Activated T-helper 1 cell treated with Interleukin-2 at 50 U/mL for 16 hours (primary cell): ENCODE measurements at places on chromosomes 2 and 18.

- DNase-seq: no peak
Measured at GRCh38 chr2:36553683-36554082, 44.3 kb downstream of the FEZ2 start.

DNA sequence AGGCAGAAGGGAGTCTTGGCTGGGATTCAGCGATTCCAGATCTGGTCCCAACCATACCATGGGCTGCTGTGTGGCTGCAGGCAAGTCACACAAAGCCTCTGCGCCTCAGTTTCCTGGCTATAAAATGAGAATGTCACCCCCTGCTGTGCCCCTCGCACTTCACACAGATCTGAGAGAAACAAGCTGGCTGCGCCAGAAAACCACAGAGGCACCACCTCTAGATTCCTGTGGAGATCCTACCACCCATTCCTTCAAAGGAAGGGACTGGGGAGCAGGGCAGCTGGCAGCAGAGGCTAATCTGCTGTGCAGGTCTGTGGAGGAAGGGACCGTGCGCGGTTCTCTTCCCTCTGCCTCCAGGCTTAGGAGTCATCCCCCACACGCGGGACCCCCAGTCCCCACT, 19.8 kb downstream of the NEURL3 start:
- DNase-seq: no peak

GRCh38 chr18:21056545-21056944, 55.1 kb downstream of the ROCK1 start:
- no peak for DNase-seq

DNA sequence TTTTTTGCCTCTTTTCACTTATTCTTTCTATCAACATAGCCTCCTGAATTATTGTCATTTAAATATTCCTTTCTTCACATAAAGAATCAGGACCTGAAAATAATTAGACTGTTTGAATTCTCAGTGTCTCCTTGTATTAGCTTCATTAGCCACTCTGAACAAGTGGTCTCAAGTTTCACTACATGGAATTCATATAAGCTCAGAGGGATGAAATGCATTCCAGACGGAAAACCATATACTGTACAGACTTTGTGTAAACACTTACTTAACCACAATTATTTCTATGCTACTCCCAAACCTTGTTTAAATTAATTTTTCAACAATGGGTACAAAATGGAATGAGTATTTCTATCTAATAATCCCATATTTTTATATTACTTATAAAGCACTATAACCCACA, 53.4 kb downstream of the CHN1 start:
- no peak for DNase-seq

DNA sequence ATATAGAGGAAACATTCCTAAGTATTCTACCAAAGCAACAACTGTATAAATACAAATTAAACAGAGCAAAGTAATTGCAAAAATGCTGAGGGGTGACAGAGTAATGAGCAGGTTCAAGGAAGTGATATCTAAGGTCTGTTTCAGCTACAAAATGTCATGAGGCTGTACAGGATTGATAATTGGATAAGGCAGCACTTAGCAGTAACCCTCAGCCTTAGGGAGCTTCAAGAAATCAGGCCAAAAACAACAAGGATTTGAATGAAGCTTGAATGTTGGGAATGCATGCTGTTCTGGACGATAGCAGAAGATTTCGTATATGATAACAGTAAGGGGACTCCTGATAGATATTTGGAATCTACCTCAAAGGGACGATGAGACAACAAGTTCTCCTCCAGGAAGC, 142.0 kb upstream of the MMADHC start:
- DNase-seq: no peak

- no peak for DNase-seq
Measured at GRCh38 chr18:25167612-25168410, 184.2 kb downstream of the ZNF521 start.

DNA sequence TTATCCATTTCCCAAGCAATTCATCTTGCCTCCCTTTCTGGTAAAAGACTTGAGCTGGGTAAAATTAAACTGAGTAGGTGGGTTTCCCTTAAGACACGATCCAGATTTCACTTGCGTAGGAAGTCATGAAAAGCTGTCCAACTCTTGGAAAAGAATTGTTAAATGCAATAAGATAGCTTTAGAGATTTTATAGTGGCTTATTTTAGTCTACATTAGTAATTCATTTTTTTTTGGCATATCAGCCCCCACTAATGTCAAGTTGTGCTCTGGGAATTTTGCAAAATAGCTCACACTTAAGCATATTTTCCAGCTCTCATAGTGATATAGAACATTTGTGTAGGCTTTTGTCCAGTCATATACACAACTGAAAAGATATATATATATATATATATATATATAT, 344.7 kb upstream of the FIGN start:
- DNase-seq: no peak

- DNase-seq: no peak
Measured at GRCh38 chr2:48444404-48444803, 85.5 kb upstream of the STON1 start.

GRCh38 chr2:176813156-176813555, 399.4 kb upstream of the HNRNPA3 start:
- no peak for DNase-seq

GRCh38 chr18:13221869-13222855, 3.6 kb downstream of the LDLRAD4 start:
- no peak for DNase-seq

GRCh38 chr18:74789078-74789477, 191.4 kb downstream of the ZNF407 start:
- DNase-seq: no peak

DNA sequence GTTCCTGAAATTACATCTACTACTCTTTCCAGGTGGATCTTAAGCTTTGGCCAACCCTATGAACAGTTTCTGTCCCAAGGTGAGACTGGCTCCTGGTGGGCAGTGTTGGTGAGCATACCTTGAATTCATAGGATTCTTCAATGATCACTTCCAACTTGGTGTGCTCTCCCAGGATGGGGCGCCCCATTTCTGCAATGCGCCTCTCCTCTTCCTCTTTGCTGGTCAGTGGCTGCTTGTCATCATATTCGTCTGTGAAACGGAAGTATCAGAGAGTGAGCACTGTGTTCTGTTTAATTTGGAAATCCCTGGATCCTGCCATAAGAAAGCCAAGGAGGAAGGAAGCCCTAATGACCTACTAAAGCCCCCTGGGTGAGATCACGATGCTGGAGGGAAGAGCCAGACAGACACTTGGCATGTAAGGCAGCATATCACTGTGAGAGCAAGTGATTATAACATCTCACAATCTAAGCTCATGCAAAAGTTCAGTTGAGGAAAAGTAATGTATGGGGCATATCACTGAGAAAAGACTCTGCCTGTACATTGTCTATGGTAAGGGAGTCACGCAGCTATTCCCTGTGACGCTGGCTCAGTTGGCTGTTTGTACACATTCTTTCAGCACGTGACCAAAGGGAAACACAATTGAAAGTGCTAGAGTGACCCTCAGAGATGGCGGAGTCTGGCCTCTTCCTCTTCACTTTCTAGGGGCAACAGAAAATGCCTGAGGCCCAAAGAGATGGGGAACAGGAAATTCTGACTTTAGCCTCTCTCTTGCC, 287.0 kb downstream of the SLC8A1 start:
- no peak for DNase-seq

GRCh38 chr2:101164021-101164420, 12.8 kb upstream of the TBC1D8 start:
- no peak for DNase-seq

DNA sequence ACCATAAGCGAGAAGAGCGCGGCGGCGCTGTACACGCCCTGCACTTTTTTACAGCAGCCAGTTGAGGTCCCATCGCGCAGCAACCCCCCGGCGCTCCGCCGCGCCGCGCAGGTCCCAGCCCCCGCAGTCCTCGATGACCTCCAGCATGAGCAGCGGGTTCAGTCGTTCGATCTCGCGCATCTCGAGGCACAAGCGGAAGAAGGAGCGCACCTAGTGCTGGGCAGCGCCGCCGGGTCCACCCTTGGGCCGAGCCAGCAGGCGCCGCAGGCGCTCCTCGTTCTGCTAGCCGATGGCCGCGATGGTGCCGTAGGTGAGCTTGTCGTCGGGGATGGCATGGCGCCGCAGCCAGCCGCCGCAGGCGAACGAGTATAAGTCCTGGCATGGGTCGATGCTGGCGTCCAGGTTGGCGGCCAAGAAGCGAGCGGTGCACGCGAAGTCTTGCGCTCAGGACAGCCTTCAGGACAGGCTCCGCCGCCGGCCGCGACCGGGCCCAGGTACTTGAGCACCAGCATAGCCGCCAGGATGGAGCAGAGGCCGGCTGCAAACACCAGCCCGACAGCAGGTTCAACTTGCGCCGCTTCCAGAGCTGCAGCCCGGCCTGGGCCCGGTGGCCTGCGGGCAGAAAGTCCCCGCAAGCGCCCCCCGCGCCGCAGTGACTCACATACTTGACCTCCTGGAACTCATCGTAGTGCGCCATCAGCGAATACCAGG, 8.3 kb downstream of the ALPP start:
- DNase-seq: no peak

- no peak for DNase-seq
Measured at GRCh38 chr2:26615860-26616705, 25.1 kb downstream of the CIB4 start.

DNA sequence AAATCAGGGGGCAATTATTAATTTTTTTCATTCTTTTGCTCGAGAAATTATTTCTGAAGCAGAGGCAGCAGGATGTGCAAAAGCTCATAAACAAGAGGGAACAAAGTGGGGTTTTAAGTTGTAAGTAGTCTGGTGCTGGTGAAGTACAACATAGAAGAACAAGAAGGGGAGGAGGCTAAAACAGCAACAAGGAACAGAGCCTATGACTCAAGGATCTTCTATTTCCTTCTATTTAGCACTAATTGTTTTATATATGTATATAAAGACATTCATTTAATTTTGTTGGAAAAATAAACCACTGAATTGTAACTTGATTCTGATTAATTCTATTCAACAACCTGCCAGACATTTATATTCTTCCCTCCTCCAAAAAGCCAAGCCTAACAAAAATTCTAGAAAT, 35.0 kb downstream of the YES1 start:
- no peak for DNase-seq

DNA sequence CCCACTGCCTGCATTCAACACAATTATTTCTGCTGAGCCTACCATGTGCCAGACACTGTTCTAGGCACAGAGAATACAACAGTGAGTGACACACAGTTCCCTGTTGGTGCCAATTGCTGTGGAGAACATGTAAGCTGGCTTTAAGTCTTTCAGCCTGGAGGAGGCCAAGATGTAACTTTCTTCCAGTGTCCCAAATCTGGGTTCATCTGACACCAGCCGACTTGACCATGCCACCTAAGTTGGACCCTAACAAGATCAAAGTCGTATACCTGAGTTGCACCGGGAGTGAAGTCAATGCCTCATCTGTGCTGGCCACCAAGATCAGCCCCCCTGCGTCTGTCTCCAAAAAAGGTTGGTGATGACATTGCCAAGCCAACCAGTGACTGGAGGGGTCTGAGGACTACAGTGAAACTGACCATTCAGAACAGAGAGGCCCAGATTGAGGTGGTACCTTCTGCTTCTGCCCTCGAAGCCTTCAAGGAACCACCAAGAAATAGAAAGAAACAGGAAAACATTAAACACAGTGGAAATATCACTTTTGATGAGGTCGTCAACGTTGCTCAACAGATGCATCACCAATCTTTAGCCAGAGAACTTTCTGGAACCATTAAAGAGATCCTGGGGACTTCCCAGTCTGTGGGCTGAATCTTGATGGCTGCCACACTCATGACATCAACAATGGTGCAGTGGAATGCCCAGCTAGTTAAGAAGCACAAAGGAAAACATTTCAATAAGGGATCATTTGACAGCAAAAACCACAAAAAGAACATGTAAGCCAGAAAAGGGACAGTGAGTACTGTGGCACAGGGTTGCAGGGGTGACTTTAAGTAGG, 6.3 kb downstream of the TRABD2A start:
- no peak for DNase-seq

- DNase-seq: no peak
Measured at GRCh38 chr2:201116959-201117734, 1.2 kb downstream of the CFLAR start.

GRCh38 chr2:127593228-127594115, 52.5 kb upstream of the GPR17 start:
- no peak for DNase-seq

DNA sequence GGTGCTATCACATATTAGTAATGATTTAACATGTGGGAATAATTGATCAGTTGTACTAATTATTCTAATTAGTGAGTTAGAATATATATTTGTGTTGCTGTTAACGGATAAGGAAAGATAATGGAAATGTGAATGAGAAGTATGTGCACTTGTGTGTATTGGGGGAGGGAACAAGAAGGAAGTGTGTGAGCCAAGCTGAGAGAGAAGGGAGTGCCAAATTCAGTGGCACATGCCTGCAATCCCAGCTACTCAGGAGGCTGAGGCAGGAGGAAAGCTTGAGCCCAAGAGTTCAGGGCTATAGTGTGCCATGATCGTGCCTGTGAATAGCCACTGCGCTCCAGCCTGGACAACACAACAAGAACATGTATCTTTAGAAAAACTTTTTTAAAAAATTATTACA, 9.3 kb downstream of the BARD1 start:
- no peak for DNase-seq

DNA sequence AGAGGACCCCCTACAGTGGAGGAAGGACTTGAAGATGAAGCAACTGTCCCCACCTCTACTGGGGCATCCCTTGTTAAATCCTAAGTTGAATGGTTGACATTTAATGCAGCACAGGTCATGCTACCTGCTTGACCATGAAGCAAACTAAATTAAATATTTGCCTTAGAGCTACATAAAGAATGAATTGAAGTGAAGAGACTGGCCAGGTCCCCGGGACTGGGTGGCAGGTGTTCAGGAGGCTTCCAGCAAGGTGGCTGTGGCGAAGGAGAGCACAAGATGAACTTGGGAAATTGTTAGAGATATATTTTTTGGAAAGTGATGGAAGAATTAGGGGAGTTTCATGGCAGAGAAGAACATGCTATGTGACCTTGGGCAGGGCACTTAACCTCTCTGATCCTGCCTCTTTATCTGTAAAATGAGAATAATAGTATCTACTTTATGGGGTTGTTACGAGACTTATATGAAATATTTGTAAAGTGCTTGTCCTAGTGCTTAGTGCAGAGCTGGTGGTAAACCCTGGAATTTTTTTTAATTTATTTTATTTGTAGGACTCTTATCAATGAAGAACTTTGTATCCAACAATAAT, 37.3 kb downstream of the EFR3B start:
- DNase-seq: no peak

DNA sequence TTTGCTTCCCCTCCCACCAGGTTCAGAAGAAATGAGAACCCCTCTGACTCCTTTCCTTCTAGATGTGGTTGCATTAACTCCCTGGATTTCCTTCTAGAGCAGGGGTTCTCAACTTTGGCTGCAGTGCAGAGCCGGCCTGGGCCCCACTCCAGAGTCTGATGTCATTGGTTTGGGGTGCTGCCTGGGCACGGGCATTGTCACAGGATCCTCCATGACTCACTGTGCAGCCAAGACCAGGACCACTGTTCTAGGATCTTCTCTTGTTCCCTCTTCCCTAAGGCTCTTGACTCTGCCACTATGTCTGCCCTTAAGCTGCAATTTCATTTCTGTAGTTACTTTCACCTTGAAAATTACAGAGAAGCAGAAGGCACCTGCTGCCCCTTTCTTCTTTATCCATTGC, 31.8 kb downstream of the TBC1D8 start:
- no peak for DNase-seq

DNA sequence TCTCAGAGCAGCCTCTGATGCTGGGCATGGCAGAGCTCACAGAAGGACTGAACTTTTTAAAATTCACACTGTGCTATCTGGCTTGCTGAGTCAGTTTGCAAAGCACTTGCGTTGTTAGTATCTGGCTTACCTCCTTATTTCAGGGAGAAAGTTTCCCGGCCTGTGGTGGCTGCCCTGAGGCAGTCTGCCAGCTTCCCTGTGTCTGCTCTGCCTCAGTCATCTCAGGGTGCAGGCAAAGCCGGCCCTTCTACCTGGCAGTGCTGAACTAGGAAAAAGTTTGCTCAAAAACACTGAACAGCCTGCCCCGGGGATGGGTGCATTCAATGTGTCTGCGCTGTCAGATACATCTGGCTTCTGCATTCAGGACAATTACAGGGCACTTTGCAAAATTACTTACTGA, 90.2 kb upstream of the UXS1 start:
- no peak for DNase-seq
